Activated CD4-positive, CD25-positive, alpha-beta regulatory T cell (primary cell): ENCODE measurements at places on chromosomes 13 and 19.
A peak's percentile ranks its signal among the peaks of the same experiment; 100 is the strongest.

DNA sequence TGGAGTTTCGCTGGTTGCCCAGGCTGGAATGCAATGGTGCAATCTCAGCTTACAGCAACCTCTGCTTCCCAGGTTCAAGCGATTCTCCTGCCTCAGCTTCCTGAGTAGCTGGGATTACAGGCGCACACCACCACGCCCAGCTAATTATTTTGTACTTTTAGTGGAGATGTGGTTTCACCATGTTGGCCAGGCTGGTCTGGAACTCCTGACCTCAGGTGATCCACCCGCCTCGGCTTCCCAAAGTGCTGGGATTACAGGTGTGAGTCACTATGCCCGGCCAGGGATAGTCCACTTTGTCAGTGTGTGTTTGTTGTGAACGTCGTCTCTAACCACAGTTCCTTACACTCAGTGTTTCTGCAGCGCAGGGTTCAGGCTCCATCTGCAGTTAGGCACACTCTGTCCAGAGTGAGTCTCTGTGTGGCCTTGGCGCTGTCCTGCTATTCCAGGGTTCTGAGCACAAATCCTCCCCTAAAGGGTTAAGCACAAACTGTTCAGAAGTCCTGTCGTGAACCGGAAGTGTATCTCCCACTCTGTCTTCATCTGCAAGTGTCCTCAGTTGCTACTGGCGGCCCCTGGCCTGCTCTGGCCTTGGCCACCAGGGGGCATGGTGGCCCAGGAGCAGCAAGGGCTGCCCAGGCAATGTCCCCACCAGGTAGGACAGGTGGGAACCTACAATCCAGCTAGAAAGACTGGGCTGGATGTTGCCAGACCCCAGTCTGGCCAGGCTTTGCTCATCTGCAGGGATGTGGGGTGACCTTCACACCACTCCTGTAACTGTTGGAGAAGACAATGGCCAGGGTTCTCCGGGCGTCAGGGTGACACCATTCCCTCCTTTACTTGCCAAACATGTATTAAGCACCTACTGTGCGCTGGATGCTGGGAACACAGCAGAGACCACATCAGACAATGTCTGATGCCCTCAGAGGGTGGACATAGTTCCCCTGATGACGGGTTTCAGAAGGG, 38.8 kb upstream of the GATAD2A start:
- peak; percentile 53 for DNase-seq

GRCh38 chr13:99231721-99232120, 26.5 kb downstream of the GPR18 start:
- DNase-seq, result no peak

DNA sequence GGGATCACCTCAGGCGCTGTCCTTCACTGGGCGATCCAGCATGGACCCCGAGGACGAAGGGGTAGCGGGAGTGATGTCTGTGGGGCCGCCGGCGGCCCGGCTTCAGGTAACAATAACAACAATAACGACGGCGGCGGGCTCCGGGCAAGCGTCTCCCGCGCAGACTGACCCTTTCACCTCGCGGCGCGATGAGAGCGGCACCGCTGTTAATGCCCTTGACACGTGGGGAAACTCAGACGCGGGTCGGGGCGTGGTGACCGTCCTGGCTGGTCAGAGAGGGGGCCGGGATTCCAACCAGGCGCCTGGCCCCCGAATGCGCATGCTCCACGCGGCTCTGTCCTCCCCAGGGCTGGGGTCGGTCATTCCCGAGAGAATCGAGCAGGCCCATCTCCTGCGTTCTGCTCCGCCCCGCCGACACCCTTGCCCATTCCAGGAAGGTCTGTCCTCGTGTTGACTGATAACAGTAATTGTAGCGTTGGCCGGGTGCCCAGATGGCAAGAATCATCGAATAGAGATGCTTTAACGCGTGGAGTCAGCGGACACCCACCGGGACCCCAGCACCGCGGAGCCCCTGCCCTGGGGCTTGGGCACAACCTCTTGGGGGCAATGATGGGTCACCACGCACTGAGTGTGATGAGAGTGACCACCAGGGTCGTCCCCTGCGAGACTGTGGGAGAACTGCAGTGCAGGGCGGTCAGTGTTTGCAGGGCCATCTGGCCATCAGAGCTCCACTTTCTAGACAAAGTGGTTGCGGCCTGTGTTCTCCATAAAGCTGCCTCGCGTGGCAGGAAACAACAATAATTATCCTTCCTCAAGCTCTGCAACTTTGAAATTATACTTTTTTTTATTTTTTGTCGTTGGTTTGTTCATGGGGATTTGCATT, 528 bp downstream of the ZNF8 start:
- DNase-seq, result peak; percentile 29

DNA sequence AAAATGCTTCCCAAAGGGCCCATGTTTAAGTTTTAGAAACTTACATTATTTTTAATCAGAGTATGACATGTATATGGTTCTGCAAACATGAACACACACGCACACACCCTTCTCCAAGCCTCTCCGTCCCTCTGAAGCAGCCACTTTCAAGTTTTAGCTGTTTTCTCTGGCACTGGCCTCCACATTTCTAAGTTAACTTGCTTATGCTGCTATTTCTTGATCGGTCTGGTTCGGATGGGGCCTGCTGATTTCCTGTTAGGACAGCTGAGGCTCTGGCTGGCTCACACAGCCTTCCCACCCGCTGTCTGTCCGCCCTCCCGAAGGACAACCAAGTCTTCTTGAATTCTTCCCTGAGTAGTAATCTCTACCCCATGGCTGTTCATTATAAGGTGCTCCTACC, 4.4 kb downstream of the SPC24 start:
- no peak for DNase-seq

- DNase-seq, result no peak
These were observed 23.5 kb downstream of the AKT2 start for GRCh38 chr19:40261631-40262030.

DNA sequence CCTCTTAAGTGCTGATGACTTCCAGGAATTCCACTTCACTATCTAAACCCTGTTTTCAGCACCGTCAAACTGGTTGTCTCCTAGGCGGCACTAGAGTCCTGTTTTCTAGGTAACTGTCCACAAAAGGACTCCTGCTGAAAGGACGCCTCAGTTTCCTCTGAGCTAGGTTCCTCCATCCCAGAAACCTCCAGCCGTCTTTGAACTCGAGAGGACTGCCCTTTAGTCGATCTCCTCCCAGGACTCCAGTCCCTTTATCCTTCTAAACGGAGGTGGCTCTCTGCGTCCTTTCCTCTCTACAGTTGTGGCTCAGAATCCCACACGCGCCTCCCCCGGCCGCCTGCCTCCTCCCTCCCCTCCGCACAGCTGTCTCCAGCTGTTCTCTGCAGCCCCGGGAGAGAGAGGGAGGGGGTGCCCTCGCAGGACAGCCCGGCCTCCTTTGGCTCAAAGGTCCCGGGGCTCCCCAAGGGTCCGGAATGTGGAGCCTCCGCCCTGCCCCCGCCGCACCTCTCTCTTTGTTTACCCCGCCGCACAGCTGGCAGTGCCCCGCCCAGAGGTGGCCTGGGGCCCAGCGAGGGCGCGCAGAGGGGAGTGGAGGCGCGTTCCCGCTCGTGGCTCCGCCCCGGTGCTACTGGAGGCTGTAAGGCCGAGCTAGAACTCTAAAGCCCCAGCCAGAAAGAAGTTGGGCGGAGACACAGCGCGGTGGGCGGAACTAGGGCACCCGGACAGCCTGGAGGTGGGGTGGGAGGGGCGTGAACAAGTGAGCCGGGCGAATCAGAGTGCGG, 2.4 kb downstream of the LTBP4 start:
- DNase-seq, result peak; percentile 90

- no peak for DNase-seq
These were observed 812.6 kb downstream of the DACH1 start for GRCh38 chr13:71054358-71054757.

DNA sequence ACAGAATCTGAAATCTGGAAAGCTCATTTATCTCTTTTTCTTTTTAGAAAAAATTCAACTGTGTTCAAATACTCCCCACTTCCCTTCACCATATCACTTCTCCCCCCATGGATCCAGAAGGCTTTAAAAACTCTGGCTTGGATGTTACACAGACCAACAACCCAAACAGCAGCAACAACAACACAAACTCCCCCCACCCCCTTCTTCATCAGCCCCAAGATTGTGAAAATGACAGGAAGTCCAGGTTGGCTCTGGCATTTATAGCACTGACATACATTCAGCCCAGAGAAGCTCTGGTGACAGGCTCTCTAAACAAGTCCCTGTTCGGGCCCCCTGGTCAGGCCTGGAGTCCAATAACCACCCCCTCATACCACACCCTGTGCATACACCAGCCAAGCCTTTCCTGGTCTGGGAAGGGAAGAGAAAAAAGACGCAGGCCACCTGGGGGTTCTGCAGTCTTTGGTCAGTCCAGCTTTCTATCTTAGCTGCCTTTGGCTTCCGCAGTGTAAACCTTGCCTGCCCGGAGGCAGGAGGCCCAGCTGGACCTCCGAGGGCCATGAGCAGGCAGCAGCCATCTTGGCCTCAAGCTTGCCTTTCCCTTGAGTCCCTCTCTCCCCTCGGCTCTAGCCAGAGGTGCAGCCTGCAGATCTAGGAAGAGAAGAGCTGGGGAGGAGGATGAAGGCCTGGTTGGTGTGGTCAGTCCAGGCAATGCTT, 6.8 kb downstream of the CDX2 start:
- DNase-seq, result no peak

GRCh38 chr13:55554741-55555140, 1586.0 kb upstream of the PRR20A start:
- no peak for DNase-seq

- DNase-seq, result no peak
These were observed 74.9 kb downstream of the WTIP start for GRCh38 chr19:34556488-34556887.

DNA sequence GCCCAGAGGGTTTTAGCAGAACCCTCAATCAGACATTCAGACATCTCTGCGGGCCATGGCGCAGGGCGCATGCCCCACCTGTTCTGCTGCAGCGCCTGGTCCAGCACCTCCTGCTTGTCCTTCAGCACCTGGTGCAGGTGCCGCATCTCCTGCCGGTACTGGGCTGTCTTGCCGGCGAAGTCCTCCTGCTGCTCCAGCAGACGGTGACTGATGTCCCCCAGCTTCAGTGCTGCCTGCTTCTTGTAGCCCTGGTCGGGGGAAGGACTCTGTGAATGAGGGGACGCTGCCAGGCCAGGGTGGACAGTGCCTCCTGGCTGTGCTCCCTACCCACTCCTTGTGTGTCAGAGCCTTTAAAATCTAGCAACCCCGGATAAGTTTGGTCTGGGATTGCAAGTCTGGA, 12.2 kb upstream of the SLC7A9 start:
- no peak for DNase-seq

- DNase-seq, result no peak
These were observed 506.2 kb downstream of the GPC5 start for GRCh38 chr13:91904597-91904996.

GRCh38 chr13:113963376-113963775, 10.5 kb downstream of the C13orf46 start:
- no peak for DNase-seq

- DNase-seq, result no peak
These were observed 420.9 kb upstream of the NBEA start for GRCh38 chr13:34521171-34521570.

DNA sequence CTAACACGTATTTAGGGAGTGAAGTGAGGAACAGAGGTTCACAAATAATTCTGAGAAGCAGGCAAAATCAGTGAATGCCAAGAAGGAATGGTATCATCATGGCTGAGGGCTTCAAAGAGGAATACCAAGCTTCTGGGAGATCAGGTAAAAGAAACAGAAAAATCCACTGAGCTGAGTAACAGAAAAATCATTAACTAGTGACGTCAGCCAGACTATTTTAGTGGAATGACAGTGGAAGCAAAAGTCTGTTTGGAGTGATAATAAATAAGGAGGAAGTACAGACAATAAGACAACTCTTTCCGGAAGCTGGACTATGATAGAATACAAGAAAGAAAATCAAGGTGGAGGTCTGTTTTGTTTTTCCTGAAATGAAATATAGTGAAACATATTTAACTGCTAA, 83.5 kb downstream of the SACS start:
- DNase-seq, result no peak

DNA sequence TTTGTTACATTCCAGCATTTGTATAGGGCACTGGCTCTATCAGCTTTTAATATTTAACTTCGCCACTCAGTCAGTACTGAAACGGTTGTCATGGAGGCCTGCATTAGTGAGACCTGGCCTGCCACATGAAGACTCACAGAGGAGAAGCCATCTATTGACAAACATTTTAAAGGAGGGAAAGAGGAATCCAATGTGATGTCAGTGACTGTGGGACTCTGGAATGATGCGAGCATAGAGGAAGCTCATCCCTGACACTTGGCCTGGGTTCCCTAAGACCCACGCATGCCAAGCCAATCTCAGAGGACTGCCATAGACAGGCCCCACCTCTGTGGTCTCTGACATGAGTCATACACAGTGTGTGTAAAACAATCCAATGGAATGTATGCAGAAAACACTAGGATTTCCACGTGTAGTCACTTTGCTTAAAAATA, 7.9 kb upstream of the DPY19L3 start:
- no peak for DNase-seq

- no peak for DNase-seq
These were observed 572.8 kb downstream of the PCDH9 start for GRCh38 chr13:66657165-66657881.
